Transverse colon (tissue), 4 donors: ENCODE measurements at places on chromosomes 3 and 15. TPM values are rescaled to one million over a fixed set of nuclear protein-coding genes. Genes with fewer than 3 reads are reported as not detected.

- no peaks in the 10 kb centered on the region for H3K36me3 ChIP-seq
- no peak overlapping the region for H3K27ac ChIP-seq
- H3K4me1 ChIP-seq: no peaks in the 10 kb centered on the region
- no peak overlapping the region for H3K4me3 ChIP-seq
Observed at GRCh38 chr3:192826214-192827006, 91.2 kb downstream of the MB21D2 start.

- H3K27ac ChIP-seq: no peak overlapping the region
- H3K4me1 ChIP-seq: no peaks in the 10 kb centered on the region
- H3K36me3 ChIP-seq: no peaks in the 10 kb centered on the region
- no peak for DNase-seq
- no peaks in the 10 kb centered on the region for H3K27me3 ChIP-seq
Observed at GRCh38 chr3:132350814-132351213, 33.6 kb downstream of the ACP3 start.

GRCh38 chr3:170469151-170470062 lies 50.7 kb downstream of the CLDN11 start:
- H3K4me1 ChIP-seq: no peaks in the 10 kb centered on the region
- peaks cover 7% of the 10 kb centered on the region for H3K27me3 ChIP-seq

DNA sequence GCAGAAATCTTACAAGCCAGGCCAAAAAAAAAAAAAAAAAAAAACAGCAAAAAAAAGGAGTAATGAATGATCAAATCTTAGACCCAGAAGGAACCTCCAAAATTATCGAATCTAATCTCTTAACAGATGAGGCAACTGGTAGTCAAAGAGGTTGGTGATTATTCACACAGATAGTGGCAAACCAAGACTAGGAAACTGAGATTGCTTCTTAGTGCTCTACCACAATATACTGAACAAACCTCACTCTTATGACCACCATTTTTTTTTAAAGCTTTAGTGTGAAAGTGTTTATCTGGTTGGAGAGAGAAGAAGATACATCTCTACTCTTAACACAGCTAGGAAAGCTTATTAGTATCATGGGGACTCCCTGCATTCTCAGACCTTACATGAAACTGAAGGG lies 17.3 kb downstream of the ATOSA start:
- H3K4me1 ChIP-seq: peaks cover 14% of the 10 kb centered on the region
- no peak overlapping the region for H3K4me3 ChIP-seq
- DNase-seq: no peak
- H3K36me3 ChIP-seq: peaks cover 30% of the 10 kb centered on the region
- H3K27ac ChIP-seq: no peak overlapping the region

The PDZRN3 gene
- total RNA-seq: 31.9 TPM

The PAK2 gene
- total RNA-seq: 16.3 TPM
